Stimulated activated CD8-positive, alpha-beta memory T cell treated with anti-CD3 and anti-CD28 coated beads, Interleukin-7, amount 100 ng/mL, for 24 hours (primary cell): ENCODE measurements at places on chromosomes 2 and 18.

DNA sequence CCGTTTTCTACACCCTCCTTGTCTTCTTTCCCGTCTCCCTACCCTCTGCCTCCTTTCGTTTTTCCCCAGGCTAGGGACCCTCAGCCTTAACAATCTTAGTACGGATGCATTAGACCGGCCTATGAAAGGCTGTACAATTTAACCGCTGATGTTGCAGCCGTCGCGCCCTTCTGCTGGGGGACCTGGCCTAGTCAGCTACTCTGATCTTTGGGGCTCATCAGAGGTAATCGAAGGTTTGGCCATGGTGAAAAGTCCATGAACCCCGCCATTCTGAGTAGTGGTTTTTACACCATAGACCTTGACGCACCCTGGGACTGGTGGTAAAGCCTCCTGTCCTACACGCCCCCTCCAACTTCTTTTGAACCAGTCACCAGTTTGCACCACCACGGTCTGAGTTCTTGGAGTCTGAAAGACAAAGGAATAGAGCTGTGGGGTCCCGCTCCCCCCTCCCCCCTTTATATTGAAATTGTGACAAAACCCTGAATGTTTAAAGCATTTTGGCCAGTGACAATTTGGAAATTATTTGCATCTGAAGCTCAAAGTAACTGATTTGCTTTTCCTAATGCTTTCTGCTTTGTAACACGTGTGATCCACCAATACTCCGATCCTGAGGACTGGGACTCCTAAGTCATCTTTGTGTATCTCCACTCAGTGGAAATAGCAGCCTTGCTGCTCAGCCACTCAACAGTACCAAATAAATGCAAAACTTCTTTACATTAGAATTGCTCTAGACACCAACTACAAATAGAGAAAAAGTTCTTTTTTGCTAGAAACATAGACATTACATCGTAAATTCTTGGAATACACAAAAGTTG, 642 bp upstream of the SRSF7 start:
- DNase-seq: no peak

GRCh38 chr2:166388481-166389070, 12.8 kb upstream of the SCN9A start:
- no peak for DNase-seq

- DNase-seq: no peak
These were observed 422.3 kb downstream of the ZEB2 start for GRCh38 chr2:144097440-144098225.

DNA sequence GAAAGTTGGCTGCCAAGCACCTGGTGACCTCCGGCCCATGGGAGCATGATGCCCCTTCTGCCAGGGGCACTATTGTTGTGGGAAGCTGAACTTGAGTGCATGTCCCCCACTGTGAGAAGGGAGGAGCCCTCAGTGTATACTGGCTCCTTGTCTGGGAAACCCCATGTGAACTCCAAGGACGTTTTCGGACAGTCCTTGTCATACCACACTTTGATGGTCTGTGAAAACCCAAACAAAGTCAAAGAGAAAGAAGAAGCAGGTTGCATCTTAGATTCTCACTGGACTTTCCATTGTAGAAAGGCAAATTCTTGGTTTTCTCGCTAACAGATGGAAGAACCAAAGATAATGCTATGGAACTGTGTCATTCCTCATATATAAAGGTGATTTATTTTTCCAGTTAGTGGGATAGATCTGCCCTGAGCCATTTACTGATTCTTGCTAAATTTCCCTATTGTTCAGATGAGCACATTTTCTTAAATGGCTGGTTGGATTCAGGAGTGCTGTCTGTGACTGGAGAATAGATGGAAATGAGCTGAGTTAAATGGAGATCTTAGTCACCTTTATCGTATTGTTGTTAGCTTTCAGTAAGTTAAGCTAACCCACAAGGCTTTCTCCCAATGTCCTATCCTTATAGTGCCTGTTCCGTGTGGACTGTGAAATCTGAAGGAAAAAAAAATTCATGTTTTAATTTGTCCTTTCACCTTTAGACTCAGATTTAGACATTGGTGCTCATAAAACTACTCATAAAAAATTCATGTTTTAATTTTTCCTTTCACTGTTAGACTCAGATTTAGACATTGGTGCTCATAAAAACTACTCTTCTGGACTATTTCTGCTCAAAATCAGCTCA, 166.6 kb downstream of the ACTR3 start:
- DNase-seq: no peak

- DNase-seq: no peak
These were observed 43.5 kb downstream of the RRM2 start for GRCh38 chr2:10165861-10166675.

DNA sequence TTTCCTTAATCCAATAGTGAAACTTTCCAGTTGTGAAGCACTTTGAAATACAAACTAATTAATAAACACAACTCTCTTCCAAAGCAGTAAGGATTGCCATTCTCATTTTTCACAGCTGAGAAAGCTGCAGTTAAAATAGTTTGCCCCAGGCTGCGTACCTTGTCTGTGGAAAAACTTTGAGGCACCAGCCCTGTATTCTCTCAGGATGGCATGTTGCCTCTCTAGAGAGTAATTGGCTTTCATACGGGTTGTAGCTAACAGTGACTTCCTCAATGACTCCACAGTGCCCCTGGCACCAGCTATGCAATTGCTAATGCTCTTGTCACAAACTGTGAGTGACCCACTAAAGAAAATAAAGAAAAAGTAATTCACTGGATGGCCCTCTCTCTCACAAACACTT, 345.7 kb downstream of the MTX2 start:
- DNase-seq: no peak

GRCh38 chr2:69007603-69008002, 5.4 kb upstream of the ANTXR1 start:
- DNase-seq: no peak

DNA sequence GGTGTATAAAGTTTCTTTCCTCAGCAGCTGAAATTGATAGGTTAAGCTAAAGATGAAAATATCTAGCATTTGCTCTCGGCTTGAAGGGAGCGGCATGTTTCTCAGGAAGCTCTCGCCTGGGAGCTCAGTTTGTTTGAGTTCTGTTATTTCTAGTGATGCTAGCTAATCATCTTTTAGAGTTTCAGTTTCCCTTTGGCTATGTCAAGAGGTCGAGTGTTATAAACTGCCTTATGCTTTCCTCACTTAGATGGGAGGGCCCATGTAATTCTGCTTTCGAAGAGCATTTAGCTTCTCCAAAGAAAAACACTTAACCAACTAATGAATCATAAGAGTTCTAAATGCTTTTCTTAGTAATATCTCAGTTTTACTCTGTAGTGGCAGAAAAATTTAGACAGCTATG, 33.6 kb downstream of the PLCL1 start:
- DNase-seq: no peak

DNA sequence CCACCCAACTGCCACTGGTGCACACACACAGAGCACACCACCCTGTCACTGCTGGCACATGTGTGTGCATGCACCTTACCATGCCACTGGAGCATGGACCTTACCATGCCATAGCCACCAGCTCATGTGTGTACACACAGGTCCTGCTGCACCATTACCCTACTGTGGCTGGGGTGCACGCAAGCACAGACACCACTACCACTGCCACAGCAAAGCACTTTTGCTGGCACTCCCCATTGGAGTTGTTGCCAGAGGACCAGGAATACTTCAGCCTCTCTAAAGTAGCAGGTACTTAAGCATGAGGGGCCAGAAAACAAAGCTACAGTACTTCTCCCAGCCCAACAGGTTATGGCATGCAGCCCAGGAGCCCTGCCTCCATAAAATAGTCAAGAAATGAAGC, 404.8 kb downstream of the MBD2 start:
- no peak for DNase-seq

- no peak for DNase-seq
These were observed 141.7 kb downstream of the NDUFA10 start for GRCh38 chr2:239883326-239884050.

DNA sequence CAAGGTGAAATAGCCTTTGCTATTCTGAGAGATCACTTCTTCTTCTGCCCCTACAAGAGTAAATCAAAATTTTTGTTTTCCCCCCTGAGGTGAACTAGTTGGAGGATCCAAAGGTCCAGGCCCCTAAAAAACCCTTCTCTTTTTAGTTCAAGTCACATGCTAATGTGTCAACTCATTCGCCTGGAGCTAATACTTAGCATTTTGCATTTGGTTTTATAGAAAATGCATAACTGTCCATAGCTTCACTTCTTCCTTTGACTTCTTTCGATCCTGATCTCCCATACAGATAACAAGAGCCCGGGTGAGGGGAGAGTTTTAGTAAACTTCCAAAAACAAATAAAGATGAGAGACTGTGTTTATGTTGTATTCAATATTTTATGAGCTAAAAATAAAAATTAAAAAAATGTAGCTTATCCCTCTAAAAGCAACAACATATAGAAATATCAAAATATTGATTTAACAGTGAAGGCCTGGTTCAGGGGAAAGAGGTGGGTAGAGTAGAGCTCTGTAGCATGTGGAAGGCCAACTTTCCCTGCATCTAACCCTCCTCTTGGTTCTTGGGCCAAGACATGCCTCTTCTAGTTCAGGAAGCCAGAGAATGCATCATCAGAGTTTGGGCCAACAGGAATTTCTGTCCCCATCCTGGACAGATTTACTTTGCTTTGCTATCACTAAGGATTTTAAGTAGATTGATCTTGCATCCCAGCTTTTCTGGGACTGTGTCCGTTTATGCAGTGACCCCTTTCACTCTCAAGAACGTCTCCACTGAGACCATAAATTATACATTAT, 333.8 kb downstream of the ALK start:
- no peak for DNase-seq

DNA sequence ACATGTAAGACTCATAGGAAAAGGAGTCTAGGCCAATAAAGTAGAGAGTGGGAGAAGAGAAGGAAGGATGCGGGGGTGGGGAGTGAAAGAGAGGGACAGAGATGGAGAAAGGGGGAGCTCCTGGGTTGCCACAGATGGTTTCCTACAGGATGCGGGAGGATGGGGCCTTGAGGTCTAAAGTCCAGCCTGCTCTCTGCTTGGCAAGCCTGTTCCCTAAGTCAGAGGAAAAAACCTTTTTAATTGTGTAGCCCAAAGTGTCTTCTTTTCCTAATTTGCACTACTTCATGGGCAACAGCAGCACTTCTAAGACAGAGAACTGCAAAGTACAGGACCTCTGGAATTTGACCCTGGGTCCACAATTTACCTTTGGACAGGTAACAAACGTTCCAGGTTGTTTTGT, 1.4 kb upstream of the FAM110C start:
- no peak for DNase-seq

GRCh38 chr2:47088371-47089082, 66.6 kb downstream of the STPG4 start:
- no peak for DNase-seq

- no peak for DNase-seq
These were observed 6.9 kb downstream of the DCTN1 start for GRCh38 chr2:74373221-74373676.
